ENCODE measurements at places on chromosomes 1 and 21.

DNA sequence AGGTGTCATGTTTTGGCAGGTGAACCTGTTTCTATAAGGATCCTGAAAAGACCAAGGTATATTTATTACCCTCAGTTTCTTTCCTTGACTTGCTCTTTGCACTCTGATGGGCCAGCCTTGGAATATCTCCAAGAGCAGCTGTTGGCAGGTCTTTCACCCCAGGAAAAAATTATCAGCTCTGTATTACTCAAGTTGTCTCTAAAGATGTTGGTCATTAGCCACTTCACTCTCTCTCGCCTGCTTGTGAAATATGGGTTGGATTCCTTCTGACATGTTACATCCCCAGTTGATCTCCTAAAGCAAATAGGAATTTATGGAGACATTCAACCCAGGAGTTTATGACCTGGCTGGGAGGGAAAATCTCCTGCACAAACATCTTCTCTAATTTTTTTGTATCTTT, 85.9 kb downstream of the KCNJ15 start:
- DNase-seq = no peak

DNA sequence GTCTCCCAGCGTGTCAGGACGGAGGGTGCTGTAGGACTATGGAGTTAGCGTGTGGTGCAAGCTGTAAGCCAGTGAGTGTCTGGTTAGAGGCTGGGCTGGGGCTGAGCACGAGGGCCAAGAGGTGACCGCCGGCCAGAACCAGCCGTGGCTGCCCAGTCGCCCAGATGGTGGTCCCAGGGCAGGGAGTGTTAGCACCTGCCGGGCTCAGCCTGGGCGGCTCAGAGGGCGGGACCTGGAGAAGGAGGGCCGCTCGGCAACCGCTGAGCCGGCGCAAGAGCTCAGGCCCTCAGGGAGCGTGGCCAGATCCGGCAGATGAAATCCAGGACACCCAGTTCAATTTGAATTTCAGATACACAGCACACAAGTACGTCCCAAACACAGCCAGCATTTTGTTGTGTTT, 87.9 kb downstream of the PRDM16 start:
- DNase-seq = no peak

DNA sequence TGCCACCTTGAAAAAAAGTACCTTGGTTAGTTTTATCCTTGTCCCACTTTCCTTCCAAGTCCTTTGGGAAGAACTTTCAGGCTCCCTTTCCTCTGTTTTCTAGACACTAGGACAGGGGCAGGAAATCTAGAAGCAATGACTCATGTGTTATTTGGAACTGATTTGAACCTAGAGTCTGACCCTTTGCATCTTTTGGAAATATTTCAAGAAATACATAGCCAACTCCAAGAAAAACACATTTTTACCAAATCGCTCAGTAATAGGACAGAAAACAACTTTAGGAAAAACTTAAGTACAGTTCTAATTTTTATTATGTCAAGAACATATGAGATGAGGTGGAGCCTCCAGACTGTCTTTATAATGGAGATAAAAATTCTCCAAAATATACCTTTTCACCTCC, 292.4 kb downstream of the PTBP2 start:
- no peak for DNase-seq

- peak; percentile 39 for DNase-seq
These were observed 8.8 kb downstream of the FCRLB start for GRCh38 chr1:161730050-161730564.

GRCh38 chr1:231838521-231838920, 211.9 kb downstream of the DISC1 start:
- no peak for DNase-seq

- DNase-seq = no peak
These were observed 750.9 kb downstream of the BRINP3 start for GRCh38 chr1:189726806-189727205.

DNA sequence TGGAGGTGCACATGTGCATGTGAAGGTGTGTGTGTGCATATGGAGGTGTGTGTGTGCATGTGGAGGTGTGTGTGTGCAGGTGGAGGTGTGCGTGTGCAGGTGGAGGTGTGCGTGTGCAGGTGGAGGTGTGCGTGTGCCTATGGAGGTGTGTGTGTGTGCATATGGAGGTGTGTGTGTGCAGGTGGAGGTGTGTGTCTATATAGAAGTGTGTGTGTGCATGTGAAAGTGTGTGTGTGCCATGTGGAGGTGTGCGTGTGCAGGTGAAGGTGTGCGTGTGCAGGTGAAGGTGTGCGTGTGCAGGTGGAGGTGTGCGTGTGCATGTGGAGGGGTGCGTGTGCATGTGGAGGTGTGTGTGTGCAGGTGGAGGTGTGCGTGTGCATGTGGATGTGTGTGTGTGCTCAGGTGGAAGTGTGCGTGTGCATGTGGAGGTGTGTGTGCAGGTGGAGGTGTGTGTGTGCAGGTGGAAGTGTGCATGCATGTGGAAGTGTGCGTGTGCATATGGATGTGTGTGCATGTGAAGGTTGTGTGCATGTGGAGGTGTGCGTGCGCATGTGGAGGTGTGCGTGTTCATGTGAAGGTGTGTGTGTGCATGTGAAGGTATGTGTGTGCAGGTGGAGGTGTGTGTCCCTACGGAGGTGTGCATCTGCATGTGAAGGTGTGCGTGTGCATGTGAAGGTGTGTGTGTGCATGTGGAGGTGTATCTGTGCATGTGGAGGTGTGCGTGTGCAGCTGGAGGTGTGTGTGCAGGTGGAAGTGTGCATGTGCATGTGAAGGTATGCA, 13.5 kb downstream of the C1orf74 start:
- DNase-seq = no peak

- peak; percentile 54 for DNase-seq
These were observed 21.5 kb downstream of the RAP1GAP start for GRCh38 chr1:21647431-21648351.

GRCh38 chr1:183817576-183818288, 12.8 kb downstream of the RGL1 start:
- no peak for DNase-seq

DNA sequence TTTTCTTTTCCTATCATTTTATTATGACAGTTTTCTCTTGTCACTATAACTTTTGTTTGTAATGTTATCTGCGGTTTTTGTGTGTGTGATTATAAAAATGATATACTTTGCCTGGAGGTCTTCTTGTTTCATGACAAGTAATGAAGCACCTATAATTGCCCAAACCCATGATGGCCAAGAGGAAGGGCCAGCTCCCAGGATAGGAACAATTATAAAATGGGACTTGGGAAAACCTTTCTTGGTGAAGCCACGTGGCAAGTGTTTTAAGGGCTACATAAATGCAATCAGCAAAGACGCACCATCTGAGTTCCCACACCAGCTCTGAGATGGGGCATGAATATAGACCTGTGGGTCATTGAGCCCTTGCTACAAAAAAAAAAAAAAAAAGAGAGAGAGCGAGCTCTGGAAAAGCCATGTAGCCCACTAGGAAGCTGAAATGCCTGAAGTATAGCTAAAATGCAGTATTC, 462.6 kb upstream of the RUNX1 start:
- DNase-seq = no peak

DNA sequence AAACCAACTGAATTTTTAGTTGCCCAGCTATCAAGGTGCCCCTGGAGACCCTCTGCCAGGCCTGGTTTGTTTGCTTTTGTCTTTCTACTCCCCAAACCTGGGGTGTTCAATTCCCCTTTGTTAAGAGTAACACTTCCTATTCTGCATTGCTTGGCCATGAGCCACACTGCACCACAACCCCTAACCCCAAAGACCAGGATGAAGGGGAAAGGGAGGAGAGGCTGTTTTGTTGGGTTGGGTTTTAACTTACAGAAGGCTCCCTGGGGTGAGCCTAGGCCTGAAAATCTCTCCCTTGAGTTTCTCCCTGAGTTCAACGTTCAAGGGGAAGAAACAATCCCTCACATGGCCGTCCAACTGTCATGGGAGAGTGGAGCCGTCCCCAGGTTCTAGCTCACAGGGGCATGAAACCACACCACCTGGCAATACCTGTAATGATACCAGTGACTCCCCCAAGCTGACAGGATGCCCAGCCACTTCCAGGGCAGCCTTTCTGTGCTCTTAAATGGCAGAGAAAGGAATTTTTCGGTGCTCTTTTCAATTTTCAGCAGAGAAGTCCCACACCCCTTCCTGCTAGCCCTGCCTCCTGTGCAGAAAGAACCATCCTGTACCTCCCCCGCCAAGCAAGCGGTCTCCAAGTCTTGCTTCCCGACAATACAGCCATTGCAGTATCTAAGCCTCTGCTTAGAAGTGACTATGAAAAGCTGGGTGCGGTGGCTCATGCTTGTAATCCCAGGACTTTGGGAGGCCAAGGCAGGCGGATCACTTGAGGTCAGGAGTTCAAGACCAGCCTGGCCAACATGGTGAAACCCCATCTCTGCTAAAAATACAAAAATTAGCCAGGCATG, 14.9 kb downstream of the SLC45A3 start:
- DNase-seq = no peak

DNA sequence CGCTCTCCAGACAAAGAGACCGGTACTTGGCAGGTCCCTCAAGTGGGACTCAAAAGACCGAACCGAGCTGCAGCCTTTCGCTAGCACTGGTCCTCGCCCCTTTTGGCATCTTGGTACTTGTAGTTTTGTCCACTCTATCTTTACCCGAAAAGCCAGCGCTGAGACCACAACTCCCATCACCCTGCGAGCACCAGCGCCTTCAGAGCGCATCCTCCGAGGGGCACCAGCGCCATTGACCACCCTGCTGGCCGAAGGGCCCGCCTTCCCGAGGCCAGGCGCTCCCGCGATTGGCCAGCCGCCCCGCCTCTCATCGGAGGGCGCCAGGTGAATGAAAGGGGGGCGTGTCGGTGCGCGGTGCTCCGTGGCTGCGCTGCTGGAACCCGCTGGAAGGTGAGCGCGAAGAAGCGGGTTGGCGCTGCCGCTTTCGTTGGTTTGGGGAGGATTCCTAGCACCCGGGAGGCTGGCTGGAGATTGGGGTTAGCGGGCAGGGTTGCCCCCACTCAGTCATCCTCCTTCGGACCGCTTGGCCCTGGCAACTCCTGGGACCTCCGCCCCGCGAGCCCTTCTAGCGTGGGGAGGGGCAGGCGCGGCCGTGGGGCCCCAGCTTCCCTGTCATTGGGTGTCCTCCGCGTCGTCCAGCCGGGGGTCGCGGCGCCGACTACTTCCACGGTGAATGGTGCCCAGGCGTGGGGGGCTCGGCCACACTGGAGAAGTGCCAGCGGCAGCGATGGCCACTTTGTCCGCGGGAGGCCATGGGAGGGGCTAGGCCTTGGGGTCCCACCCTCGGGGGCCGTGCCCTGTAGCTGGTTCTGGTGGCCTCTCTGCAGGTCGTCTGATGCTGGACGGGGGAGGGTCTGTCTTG, at the start of gene ZBTB8B:
ZBTB8B (plus strand) TSS at position 357 of the 862 bp plus-strand sequence. CDS start 5,553 bp downstream, outside the sequence.
- DNase-seq = peak; percentile 42

DNA sequence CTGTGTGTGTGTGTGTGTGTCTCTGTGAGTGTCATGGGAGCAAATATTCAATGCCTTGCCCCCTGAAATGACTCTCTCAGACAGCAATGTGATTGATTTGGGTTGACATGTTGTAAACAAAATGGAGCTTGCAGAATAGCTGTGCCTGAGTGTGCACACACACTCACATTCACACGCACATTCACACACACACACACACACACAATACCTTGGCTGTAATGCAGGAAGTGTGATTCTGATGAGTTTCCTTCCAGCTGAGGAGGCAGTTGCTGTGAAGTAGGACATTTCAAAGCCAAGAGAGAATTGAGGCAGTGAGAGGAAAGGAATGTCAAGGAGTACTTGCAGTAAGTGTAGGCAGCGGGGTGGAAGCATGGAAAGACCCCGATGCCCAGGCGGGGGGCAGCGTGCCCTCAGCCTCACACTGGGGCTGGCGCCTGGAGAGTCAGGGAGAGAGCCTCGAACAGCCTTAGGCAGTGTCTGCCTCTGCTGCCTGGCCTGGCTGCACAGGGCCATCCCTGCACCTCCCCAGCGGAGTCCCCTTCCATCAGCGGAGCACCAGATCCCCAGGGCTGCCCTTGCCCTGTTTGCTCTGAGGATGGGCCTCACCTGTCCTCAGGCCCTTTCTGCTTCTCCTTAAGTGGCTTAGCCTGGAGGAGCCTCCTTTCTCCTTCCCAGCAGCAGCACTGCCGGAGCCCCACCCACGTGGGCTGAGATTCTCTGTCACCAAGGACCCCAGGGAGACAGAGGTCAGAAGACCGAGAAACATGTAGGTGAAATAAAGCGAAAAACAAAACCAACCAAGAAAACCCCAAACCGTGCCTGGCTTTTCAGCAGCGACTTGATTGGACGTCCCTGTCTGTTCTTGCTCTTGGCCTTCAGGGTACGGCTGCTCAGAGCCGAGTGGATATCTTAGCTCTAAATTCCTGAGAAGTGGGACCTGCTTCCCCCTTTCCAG, 9.2 kb downstream of the VASH2 start:
- no peak for DNase-seq
